ENCODE measurements at places on chromosomes 3 and 15. TPM values are rescaled to one million over a fixed set of nuclear protein-coding genes. Genes with fewer than 3 reads are reported as not detected.

GRCh38 chr3:168517249-168518071, 421.7 kb upstream of the GOLIM4 start:
- DNase-seq: peak; percentile 10

DNA sequence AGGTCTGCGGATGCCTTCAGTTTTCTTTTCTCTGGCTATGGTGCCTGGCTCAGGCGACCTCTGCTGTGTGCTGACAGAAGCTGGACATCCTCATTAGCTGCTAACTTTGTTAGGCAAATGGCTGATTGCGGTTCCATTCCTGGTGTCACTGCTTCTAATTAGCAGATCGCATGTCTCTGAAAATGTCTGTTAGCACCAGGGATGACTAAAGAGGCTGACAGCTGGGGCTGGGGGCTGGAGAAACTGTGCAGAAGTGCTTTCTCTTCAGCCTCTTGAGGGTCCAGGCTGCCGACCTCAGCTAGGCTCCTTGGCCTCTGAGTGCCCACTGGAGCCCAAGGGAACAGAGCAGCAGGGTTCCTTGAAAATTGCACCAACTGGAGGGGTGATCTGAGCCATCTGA, 39.3 kb downstream of the CHCHD6 start:
- DNase-seq: no peak

GRCh38 chr15:55829826-55830225, 86.9 kb upstream of the PRTG start:
- DNase-seq: no peak

The TARS3 gene
- 9.3 TPM for total RNA-seq

The C2CD4A gene
- not detected for total RNA-seq

The LMCD1 gene
- 50.0 TPM for total RNA-seq

Data from IMR-90 (cell line).